ENCODE measurements at places on chromosomes 5 and 9.

- no peak for DNase-seq
Measured at GRCh38 chr5:133026664-133027153, 360 bp upstream of the ZCCHC10 start.

DNA sequence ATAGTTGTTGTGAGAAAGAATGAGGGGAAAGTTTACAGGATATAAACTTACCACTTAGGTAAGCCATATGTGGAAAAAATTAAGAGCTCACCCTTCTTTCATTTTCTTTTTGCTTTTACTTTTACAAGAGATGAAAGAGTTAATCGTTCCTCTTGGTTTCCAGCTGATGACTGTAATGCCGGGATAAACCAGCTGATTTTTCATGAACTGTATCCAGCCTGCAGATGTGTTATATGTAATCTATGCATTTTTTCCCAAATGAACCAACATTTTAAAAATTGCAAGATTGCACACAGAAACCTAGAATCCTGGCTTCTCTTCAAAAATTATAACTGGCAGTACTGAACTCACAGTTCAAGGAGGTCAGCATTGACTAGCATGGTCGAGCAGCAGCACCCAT is 185.9 kb downstream of the GRIA1 start:
- DNase-seq = no peak

- DNase-seq = no peak
Measured at GRCh38 chr5:116942622-116943021, 368.0 kb upstream of the SEMA6A start.

- no peak for DNase-seq
Measured at GRCh38 chr9:131447148-131447547, 53.3 kb downstream of the PRRC2B start.

GRCh38 chr9:134364391-134365114 is 38.3 kb downstream of the RXRA start:
- DNase-seq = no peak

- DNase-seq = no peak
Measured at GRCh38 chr5:128193665-128194390, 110.3 kb downstream of the SLC12A2 start.

GRCh38 chr5:112960315-112960714 is 16.3 kb upstream of the DCP2 start:
- no peak for DNase-seq

- DNase-seq = no peak
Measured at GRCh38 chr9:101930783-101931182, 192.3 kb upstream of the GRIN3A start.

DNA sequence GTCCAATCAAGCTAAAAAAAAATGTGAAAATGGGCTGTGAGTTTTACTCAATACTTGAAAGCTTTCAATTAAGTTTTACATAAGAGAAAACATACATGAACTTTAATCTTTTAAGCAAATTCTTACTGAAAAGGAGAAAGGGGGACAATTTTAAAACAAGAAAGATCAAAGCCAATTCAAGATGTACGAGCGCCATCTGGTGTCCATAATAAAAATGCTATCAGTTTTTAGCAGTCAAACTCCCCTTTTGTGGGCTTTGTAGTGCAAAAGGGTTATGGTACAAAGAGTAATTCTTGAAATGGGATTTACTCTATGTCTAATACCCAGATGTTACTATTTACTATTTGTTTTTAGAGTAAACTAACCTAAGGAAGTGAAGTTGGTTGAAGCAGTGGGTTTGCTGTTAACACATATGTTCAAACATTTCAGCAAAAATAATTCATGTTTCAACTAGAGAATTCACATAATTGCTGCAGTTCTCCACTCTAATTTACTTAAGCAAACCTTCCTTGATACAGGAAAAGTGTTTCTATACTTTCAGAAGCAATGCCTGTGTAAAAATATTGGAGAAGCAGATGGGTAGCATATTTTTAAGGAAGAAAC is 228.2 kb upstream of the TYRP1 start:
- DNase-seq = no peak

Data from naive thymus-derived CD4-positive, alpha-beta T cell (primary cell).